ENCODE measurements at places on chromosomes 11 and 22. TPM values are rescaled to one million over a fixed set of nuclear protein-coding genes. Genes with fewer than 3 reads are reported as not detected.

FJX1 gene
- total RNA-seq: 10.4 TPM

PGA5 gene
- not detected for total RNA-seq

MIOX gene
- total RNA-seq: not detected

OTOG gene
- total RNA-seq: not detected

PRODH gene
- total RNA-seq: 0.18 TPM

P2RX3 gene
- not detected for total RNA-seq

MS4A3 gene
- total RNA-seq: not detected

ZBED5 gene
- 12.8 TPM for total RNA-seq
